Stimulated activated CD4-positive, alpha-beta T cell treated with anti-CD3 and anti-CD28 coated beads, Interleukin-1b, Interleukin-23, amount 100 ng/mL, for 1 hour (primary cell): ENCODE measurements at places on chromosomes 3 and 15.

GRCh38 chr15:61736790-61737189 is 323.5 kb downstream of the VPS13C start:
- no peak for DNase-seq

DNA sequence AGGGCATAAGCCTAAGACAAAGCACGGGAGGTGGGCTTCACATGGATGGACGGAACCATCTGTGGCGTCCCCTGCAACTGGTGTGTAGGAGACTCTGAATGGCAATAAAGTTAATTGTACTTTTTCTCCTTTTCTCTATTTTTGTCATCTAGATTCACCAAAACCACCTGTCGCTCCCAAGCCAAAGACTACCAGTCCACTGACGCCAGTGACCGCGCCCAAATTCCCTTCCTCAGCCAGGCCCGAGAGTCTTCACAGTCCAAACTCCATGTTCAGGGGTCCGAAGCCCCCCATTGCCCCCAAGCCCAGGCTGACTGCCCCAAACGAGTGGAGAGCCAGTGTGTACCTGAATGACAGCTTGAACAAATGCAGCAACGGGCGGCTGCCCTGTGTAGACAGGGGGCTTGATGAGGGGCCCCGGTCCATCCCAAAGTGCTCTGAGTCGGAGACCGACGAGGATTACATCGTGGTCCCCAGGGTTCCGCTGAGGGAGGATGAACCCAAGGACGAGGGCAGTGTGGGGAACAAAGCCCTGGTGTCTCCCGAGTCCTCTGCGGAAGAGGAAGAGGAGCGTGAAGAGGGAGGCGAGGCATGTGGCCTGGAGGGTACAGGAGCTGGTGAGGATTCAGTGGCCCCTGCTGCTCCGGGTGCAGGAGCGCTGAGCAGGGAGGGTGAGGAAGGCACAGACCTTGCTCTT is at the start of gene FGD5:
FGD5 (plus strand) TSS at position 159 of the 697 bp plus-strand sequence; CDS start at position 269, 110 bp downstream.
- no peak for DNase-seq

- no peak for DNase-seq
Observed at GRCh38 chr3:154188846-154189245, 67.7 kb downstream of the ARHGEF26 start.

- DNase-seq, result no peak
Observed at GRCh38 chr3:43859766-43860165, 169.0 kb downstream of the ABHD5 start.

DNA sequence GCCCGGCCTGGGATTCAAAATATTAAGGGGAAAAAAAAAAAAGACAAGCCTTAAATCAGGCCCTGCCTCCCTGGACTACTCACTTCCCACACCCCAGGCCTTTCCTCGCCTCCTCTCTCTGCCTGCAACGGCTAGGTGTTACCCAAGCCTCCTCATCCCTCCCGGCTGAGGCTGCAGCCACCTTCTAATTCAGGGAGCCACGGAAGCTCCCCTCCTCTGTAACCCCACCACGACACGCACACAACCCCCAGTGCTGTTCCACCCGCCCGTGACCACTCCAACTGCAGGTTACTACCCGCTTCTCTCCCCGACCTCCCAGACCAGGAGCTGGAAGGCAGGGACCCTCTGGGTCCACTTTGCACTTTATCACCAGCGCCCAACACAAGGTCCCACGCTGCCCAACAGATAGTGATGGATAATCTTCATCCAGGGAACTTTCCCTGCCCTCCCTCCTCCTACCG is 936 bp downstream of the KIF7 start:
- no peak for DNase-seq

DNA sequence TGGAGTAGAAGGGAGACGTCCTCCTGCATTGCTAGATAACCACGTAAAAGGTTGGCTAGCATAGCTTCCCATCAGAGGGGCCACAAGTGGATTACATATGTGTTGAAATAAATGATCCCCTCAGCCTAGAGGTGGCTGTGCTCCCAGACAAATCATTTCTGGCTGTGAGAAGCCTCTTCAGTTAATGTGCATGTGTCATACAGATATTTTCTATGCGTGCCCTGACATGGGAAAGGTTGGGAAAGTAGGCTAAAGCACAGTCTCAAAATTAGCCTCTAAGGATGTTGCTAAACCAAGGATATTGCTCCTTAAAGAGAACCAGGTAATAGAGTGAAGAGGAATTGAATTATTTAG is 17.8 kb downstream of the USP3 start:
- DNase-seq, result no peak

DNA sequence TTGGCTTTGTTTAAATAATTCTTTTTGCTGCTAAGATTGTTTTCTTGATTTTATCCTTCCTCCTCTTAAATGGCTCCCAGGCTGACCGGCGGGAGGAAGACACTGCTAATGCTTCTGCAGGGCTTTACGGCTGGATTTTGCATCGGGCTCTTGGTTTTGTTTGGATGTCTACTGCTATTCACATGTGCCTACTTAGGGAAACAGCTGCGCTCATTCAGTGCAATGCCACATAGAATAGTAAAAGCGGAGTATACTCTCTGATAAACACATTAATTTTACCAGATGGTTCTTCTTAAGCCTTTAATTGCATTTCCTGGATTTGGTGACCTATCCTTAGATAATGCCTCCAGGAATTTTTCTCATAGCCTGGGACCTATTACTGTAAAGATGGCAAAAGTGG is 146.6 kb downstream of the THSD4 start:
- DNase-seq, result no peak

DNA sequence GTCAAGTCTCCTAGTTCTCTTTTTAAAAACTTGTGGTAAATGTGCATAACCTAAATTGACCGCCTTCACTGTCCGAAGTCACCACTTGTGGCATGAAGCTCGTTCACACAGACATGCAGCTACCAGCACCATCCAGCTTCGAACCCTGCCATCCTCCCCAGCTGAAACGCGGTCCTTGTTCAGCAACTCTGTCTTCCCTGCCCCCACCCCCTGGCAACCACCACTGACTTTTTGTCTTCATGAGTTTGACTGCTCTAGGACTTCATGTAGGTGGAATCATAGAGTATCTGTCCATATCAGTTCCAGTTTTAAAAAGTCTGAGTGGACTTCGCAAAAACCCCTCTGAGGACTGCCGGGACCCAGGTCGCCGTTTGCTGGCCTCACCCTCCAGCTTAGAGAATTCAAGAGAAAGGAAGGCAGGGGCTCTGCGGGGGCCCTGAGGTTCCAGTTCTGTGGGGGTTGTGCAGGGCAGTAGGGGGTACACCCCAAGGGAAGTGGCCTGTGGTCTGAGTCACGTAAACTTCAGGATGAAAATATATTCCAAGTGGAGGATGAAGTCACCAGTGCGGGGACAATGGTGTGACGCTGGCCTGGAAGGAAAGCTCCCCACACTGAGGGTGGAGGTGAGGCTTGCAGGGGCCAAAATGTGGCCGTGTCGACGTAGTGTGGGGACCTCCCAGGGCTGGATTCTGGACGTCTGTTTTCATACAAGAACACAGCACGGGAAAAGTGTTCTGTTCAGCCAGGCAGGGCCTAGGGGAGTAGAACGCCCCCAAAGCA is 67.6 kb downstream of the ABTB1 start:
- DNase-seq, result no peak

DNA sequence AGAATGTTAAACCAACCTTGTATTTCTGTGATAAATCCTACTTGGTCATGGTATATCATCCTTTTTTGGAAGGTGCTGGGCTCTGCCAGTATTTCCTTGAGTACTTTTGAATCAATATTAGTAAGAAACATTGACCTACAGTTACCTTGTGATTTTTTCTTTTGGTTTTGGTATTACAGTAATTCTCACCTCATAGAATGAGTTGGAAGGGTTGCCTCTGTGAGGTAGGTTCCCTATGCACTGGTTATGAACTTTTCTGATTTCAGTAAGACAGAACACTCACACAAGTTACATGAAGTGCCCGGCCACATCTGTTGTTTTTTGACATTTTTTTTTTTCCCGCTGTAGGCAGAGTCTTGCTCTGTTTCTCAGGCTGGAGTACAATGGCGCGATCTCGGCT is 20.0 kb downstream of the PCCB start:
- DNase-seq, result no peak

DNA sequence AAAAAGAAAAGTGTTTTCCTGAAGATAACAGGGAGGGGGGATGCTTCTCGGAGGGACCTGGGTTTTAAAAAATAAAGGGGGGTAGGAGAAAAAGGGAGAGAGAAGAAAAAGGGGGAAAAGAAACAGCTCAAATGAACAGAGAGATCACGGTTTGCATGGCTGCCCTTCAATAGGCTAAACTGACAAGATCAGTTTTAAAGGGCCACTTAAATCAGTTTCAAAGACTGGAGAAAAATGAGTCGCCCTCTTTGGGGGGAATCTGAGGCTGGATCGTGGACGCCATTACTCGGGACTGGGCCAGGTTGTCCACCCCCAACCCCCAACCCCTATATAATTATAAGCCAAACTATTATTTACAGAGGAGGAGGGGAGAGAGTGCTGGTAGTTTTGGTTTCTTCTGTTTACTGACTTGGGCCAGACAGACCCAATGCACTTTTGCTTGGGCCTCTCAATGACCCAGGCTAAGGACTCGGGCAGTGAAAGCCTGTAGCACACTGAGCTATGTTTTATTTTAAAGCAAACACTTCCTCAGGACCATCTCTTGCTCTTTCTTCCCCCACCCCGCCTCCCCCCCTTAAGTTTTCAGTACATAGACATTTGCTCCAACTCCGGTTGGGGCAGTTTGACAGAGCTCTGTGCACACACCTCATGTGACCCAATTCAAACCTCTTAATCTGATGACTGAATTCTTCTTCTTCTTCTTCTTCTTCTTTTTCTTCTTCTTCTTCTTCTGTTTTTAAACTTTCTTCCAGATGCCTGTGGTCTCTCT is 6.3 kb downstream of the NR2F2 start:
- no peak for DNase-seq

GRCh38 chr3:110149763-110150162 is 812.4 kb upstream of the DPPA4 start:
- no peak for DNase-seq

- no peak for DNase-seq
Observed at GRCh38 chr3:131972550-131972949, 62.3 kb downstream of the CPNE4 start.

GRCh38 chr3:108046247-108046646 is 44.6 kb downstream of the CD47 start:
- DNase-seq, result no peak

DNA sequence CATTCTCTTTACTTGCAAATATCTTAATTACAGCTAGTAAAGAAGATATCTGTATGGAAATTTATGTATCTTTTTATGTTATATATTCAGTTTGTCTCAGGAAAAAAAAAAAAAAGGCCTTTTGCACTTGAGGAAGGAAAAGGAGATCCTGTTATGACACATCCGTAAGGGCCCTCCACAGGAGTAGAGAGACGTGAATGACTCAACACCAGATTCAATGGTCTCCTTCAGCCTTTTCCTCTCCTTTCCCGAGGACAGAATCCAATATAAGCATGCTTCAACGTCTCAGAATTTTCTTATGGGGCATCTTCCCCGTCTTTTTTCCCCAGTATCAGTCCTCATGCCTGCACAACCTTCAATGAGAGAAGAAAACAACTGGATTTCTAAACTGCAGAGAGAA is 340.3 kb downstream of the NTRK3 start:
- no peak for DNase-seq

DNA sequence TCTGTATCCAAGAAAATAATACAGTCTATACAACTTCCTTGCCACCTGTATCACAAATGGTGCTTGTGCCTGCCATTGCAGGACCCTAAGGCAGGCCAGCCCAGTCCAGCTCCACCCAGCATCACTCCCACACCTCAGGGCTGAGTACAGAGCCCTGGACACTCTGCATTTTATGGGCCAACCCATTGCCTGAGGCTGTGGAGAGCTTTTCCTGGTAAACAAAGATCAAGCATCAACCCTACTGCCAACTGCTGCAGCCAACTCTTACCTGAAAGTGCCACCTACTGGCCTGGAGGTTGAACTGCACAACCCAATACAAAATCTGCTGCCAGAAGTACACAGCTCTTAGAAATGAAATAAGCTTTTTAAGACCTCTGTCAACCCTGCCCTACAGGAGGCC is 1082.2 kb downstream of the NAALADL2 start:
- DNase-seq, result no peak

GRCh38 chr3:94349310-94349878 is 286.5 kb downstream of the NSUN3 start:
- no peak for DNase-seq

GRCh38 chr3:139418144-139418543 is 28.7 kb upstream of the COPB2 start:
- DNase-seq, result no peak

- no peak for DNase-seq
Observed at GRCh38 chr3:9342696-9343095, 20.2 kb upstream of the THUMPD3 start.

DNA sequence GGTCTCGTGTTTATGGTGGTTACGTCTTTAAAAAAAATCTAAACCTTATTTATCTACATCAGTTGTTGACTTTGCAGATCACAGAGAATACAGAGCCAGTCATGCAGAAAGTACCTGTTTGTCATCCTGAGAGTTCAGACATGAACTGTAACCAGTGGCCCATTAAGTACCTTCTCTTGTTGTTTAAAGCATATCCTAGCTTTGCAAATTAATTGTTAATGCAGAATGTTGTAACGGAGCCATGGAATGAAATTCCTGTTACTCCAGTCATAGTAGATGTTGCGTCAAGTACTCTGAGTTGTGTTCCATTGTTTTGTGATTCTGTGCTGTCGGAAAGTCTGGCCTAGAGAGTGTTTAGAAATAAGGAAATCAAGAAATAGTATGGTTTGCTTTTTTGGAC is 205.2 kb downstream of the RBMS3 start:
- no peak for DNase-seq

DNA sequence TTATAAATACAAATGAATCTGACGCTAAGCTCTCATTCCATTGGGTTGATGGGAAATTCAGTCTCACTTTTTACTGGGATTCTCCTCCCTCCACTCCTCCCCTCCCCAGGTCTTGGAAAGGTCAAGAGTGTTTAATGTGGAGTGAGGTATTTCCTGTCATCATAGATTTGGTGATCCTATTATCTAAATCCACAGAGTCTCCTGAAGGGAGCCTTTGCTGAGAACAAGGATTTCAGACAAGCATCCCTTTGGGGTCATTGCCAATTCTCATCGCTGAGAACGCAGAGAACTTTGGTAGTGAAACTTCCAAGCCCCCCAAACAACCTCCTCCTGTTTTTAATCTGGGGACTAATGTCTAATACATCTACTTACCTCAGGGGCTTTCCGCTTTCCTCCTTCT is 297.9 kb downstream of the OTOL1 start:
- no peak for DNase-seq

- DNase-seq, result no peak
Observed at GRCh38 chr3:149575213-149575960, 82.4 kb downstream of the WWTR1 start.

- no peak for DNase-seq
Observed at GRCh38 chr3:3110749-3111361, 681 bp upstream of the IL5RA start.

GRCh38 chr3:141878326-141878725 is 1.9 kb downstream of the ATP1B3 start:
- DNase-seq, result no peak

GRCh38 chr15:44584162-44584749 is 47.3 kb downstream of the EIF3J start:
- peak; percentile 25 for DNase-seq

GRCh38 chr3:138066383-138066782 is 49.0 kb downstream of the DZIP1L start:
- no peak for DNase-seq

GRCh38 chr15:50377867-50378751 is 23.1 kb upstream of the GABPB1 start:
- DNase-seq, result no peak
